ENCODE measurements at places on chromosomes 4 and X.
A peak's percentile ranks its signal among the peaks of the same experiment; 100 is the strongest.

GRCh38 chr4:120830204-120830603 is 92.3 kb downstream of the PRDM5 start:
- no peak for DNase-seq

GRCh38 chr4:15255537-15255936 is 172.3 kb upstream of the C1QTNF7 start:
- no peak for DNase-seq

DNA sequence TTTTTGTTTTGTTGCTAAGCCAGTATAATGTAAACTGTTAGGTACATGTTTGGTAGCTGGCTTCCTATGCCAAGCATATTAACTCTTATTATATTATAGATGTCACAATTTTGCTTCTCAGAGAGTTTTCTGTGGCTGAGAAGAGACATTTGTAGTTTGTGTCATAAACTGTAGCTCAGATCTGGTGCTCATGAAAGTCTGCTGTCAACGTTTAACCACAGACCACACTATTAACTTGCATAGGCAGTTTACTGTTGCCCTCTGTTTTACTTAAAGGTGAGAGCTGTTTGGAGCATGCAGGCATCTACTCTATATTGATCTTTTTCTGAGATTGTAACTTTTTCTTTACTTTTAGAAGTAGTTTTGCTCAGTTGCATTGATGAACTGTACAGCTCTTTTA is 166.8 kb downstream of the TLL1 start:
- DNase-seq: no peak

DNA sequence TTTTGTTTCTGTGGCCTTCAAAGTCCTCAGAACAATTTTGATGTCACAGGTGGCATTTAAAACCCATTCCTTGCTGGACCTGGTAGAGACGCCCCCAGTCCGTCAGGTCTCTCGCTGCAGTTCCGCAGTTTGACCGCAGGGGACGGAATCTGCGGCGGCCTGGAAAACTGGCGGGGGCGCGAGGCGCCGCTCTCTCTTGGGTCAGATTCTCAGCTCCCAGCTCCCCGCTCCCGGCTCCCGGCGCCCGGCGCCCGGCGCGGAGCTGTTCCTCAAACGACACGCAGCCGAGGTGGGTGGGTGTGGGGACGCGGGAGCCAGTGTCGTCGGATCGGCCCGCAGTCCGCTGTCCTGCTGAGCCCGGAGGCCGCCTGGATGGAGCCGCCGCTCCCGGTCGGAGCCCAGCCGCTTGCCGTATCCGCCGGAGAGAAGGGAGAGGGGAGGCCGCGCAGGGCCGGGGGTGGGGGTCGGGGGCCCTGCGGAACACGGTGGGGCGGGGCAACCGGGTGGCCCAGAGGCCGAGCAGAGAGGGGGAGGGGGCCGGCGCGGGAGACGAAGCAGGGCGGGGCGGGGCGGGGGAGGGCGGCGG is at the start of gene OCRL:
OCRL (plus strand) TSS at position 192 of the 586 bp plus-strand sequence; CDS start at position 373, 181 bp downstream.
- DNase-seq: peak; percentile 60

- DNase-seq: no peak
These were observed 12.8 kb downstream of the ATP5ME start for GRCh38 chr4:661231-661630.

DNA sequence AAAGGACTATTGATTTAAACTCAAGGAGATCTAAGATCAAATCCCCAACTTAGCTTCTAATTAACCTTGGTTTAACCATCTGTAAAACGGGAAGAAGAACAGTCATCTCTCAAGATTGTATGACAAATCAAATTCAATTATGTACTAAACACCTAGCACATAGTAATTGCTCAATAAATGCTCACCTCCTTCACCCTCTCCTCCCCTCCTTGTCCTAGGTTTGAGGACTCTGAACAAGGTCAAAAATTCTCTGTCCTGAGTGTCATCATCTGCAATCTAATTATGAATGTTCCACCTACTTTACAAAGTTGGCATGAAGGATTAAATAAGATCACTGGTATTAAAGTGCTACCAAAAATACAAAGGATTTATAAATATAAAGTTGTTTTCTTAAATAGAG is 320.1 kb upstream of the PPARGC1A start:
- DNase-seq: no peak

DNA sequence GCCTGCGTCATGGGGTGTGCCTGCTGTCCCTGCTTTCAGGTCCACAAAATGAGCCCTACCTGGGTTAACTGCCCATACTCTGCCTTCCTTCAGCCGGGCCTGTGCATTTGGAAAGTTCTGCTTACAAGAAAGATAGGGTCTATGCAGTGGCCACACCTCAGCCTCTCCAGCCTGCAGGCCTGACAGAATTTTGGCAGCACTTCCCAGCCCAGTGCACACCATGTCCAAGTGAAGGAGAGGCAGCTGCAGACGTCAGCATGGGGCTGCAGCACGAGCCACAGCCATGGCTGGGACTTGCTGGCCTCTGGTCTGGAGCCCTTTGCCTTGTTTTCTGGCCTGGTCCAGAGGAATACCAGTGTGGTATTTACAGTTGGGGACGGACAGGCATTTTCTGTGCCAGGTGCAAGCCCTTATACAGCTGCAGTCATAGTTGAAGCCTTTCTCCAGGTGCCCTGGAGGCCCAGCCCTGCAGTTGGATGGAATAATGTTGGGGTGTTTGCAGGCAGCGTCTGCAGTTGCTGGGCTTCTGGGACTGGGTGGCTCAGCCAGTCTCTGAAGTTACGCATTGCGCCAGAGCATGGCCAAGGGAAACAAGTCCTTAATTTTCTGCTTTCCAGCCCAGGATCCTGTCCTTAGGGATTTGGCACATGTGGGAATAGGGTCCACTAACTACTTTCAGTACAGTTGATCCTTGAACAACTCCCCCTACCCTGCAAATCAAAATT is 26.2 kb downstream of the JADE1 start:
- DNase-seq: no peak

- no peak for DNase-seq
These were observed 13.7 kb downstream of the OCRL start for GRCh38 chrX:129553619-129554288.

GRCh38 chrX:81708487-81708886 is 506.6 kb downstream of the SH3BGRL start:
- no peak for DNase-seq
